ENCODE measurements at places on chromosomes 7 and 10.

DNA sequence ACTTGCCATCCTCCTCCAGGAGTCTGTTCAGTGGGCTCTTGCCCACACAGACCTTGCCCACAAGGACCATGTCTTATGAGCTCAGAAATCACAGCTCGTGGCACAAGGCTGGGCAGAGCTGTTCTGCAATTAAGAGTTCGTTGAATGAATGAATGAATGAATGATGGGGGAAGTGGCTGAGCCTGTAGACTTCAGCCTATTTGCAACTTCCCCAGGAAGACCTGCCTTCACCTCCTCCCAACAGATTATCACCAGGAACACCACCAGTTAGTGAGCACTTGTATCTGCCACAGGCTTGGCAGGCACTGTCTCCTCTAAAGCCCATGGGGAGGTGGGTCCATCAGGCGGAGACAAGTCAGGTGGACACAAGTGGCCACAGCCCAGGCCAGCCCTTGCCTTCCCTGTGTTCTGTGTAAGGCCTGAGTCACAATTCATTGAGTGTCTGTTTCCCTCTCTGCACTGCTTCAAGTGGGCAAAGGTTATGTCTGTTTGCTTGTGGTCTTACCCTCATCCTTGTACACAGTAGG, 1.8 kb upstream of the FGF8 start:
- no peak for DNase-seq

GRCh38 chr7:158369290-158369689, 218.3 kb downstream of the PTPRN2 start:
- DNase-seq, result no peak

GRCh38 chr7:60706-61105, 131.7 kb upstream of the FAM20C start:
- DNase-seq, result no peak

DNA sequence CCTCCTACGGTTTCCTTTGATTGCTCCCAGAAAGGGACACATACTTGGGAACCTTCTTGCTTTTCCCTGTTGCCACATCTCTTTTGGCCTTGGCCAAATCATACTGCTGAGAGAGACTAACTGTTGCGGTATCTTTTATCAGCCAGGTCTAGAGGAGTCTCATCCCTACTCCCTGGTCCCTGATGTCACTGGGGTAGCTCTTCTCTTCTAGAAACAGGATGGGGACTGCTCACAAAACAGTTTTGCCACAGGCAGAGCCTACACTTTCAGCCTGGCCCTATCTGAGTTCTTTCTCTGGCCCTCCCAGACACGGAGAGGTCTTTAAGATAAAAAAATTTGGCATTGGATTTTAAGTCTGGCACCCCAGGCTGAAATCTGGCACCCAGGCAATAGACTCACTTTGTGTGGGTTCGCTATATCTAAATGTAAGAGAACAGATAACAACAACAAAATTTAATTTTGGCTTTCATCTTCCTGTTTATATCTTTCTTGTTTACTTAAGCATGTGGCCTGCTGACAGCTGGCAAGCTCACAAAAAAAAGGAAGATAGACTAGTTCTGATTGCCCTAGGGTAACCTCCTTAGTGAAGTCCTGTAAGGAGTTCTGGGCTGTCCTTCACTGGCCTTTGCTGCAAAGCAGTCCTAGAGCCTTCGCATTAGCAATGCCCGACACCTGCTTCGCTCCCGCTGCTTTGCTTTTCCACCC, 228.3 kb upstream of the NPVF start:
- no peak for DNase-seq

DNA sequence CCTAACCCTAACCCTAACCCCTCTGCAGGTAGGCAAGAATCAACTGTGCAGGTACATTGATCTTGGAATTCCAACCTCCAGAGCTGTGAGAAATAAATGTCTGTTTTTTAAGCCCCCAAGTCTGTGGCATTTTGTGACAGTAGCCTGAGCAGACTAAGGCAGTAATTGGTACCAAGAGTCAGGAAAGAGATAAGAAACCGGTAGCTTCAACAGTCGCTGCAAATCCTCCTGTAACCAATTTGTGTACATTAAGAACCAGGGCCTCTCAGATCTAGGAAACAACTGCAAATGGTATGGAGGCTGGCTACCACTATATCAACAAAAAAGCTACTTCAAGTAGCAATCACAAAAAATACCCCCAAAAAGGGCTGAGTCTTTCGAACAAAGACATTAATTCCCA, 67.3 kb downstream of the DOCK4 start:
- no peak for DNase-seq

DNA sequence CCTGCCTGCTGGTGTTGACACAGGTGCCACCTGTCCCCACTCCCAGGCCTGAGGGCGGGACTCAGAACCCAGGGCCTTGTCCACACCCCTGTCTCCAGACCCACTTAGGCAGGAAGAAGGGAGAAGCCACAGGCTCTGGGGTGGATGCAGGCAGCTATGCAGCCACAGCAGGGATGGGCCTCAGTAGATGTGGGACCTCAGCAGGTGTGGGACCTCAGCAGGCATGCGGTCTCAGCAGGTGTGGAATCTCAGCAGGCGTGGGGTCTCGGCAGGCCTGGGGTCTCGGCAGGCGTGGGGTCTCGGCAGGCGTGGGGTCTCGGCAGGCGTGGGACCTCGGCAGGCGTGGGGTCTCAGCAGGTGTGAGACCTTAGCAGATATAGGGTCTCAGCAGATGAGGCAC, 118.0 kb upstream of the PITRM1 start:
- DNase-seq, result no peak

GRCh38 chr10:124063750-124064603, 29.4 kb downstream of the CHST15 start:
- no peak for DNase-seq

DNA sequence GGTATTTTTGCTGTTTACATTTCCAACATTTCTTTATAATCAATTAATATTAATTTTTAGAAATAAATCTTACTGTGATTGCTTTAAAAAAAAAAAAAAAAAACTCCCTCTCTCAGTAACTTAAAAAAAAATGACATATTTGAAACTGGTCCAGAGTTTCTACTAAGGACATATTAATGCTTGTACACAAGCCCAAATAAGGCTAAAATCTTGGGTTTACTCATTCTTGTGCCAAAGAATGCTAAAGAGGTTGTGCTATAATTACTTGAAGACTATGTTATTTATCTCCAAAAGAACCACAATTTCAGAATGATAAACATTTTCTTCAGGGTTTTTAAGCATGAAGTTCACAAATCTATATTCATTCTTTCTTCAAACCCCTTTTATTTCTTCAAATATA, 39.4 kb upstream of the PHF14 start:
- no peak for DNase-seq
